Gastroesophageal sphincter (tissue), 4 donors: ENCODE measurements at places on chromosomes 1 and 21. TPM values are rescaled to one million over a fixed set of nuclear protein-coding genes. Genes with fewer than 3 reads are reported as not detected.

GRCh38 chr1:162285149-162285561 is 91.5 kb downstream of the SPATA46 start:
- H3K27me3 ChIP-seq = no peaks in the 10 kb centered on the region
- no peak overlapping the region for H3K4me3 ChIP-seq
- H3K4me1 ChIP-seq = no peaks in the 10 kb centered on the region
- H3K36me3 ChIP-seq = no peaks in the 10 kb centered on the region

DNA sequence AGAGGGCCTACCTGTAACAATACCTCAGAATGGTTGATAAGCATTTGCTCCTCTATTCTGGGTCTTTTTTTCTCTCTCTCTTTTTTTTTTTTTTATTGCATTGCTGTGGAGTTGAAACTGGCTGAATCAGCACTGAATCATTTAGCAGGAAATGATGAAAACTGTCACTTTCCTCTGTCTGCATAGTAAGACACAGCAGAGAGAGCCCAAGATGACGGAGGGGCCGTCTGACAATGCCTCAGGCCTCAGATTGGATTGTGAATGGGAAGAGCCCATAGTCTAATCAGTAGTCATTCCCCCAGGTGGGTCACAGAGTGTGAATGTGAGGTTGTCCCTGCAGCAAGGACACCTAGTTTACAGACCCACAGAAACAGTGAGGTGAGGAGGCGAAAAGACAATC is 193.2 kb upstream of the PLXNA2 start:
- H3K27me3 ChIP-seq = peaks cover 25% of the 10 kb centered on the region
- H3K4me1 ChIP-seq = no peaks in the 10 kb centered on the region
- H3K4me3 ChIP-seq = no peak overlapping the region
- ATAC-seq = no peak
- no peaks in the 10 kb centered on the region for H3K36me3 ChIP-seq
- no peak overlapping the region for H3K27ac ChIP-seq

- H3K27ac ChIP-seq = no peak overlapping the region
- ATAC-seq = no peak
- H3K27me3 ChIP-seq = no peaks in the 10 kb centered on the region
- no peaks in the 10 kb centered on the region for H3K4me1 ChIP-seq
- H3K36me3 ChIP-seq = peaks cover 57% of the 10 kb centered on the region
Measured at GRCh38 chr1:44322367-44322766, 32.7 kb downstream of the ERI3 start.

- no peaks in the 10 kb centered on the region for H3K36me3 ChIP-seq
- no peak overlapping the region for H3K27ac ChIP-seq
- no peak for ATAC-seq
- H3K27me3 ChIP-seq = peaks cover 6% of the 10 kb centered on the region
- no peak overlapping the region for H3K4me3 ChIP-seq
Measured at GRCh38 chr1:24118410-24119242, 6.7 kb upstream of the MYOM3 start.

Gene S100A9
- 65.3 TPM for total RNA-seq

DNA sequence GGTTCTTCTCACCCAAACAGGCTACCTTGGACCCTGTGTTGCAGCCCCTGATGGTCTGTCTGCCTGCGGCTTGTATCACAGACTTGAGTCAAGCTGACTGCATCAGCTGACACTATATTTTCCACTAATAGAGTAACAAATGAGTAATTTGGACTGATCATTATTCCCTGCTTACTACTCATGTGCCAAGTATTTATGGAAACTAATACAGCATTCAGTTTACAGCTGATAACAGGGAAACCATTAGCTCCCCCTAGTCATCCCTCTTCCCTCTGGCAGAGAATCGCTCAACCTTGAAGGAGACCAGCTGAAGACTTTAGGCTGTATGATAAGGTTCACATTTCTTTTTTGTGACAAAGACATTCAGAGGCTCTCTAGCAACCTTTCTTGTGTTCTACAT is 116.6 kb upstream of the SYT6 start:
- H3K27me3 ChIP-seq = no peaks in the 10 kb centered on the region
- H3K4me1 ChIP-seq = no peaks in the 10 kb centered on the region
- no peak overlapping the region for H3K27ac ChIP-seq
- no peak overlapping the region for H3K4me3 ChIP-seq
- H3K36me3 ChIP-seq = no peaks in the 10 kb centered on the region

DNA sequence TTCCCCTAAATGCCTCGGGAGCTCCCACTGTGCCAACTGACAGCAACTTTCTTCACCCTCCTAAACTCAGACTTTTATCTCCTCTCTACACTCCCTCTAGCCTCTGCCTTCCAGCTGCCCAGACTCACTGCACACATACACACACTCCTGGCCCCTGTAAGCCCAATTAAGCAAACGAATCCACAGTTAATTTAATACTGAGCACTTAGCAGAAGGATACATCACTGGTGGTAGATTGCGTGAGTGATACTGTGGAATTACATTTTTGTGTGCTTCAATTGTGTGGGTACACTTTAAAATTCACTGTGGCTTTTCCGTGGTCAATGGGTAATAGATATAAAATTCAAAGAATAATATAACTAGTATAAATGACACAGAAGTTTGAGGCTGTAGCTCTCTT is 33.6 kb upstream of the GJB5 start:
- ATAC-seq = no peak
- no peaks in the 10 kb centered on the region for H3K36me3 ChIP-seq
- no peaks in the 10 kb centered on the region for H3K4me1 ChIP-seq
- H3K4me3 ChIP-seq = no peak overlapping the region
- H3K27me3 ChIP-seq = peaks cover 65% of the 10 kb centered on the region

- no peak overlapping the region for H3K27ac ChIP-seq
- no peaks in the 10 kb centered on the region for H3K27me3 ChIP-seq
- H3K4me1 ChIP-seq = peaks cover 6% of the 10 kb centered on the region
- no peak for ATAC-seq
Measured at GRCh38 chr1:85992791-85993190, 163.8 kb downstream of the COL24A1 start.

- H3K4me1 ChIP-seq = no peaks in the 10 kb centered on the region
- no peaks in the 10 kb centered on the region for H3K36me3 ChIP-seq
- H3K4me3 ChIP-seq = no peak overlapping the region
- H3K27me3 ChIP-seq = no peaks in the 10 kb centered on the region
- no peak for ATAC-seq
- no peak overlapping the region for H3K27ac ChIP-seq
Measured at GRCh38 chr1:232248276-232248820, 381.6 kb downstream of the SIPA1L2 start.

DNA sequence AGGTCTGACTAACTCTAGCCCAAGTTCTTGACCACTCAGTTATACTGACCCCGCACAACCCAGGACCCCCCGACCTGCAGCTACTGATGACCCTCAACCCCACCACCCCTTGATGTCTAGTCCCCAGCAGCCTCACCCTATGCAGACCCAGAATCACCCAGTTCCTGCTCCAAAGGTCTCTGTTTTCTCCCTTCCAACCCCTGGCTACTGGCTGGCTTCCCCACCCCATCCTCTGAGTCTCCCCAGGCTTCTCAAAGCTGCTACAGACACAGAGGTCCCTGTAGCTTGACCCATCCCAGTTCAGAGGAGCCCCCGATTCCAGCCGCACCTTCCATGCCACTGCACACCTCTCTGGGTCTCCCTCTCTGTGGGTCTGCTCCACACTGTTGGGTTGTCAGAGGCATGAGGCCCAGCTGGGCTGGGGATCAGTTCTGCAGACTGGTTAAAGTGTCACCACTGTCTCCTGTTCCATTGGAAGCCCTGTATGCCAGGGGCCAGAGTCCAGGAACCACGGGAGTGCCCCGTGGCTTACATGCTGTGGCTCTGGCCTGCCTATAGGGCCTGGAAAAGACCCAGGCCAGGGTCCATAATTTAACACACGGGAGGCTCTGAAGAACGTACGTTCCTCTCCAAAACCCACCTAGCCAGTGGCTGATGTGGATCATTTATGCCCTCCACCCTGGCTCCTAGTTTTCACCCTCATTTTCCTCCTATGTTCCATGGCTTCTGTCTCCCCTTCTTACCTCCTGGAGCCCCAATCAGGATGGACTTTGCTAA is 497 bp downstream of the PKLR start:
- peaks cover 2% of the 10 kb centered on the region for H3K4me1 ChIP-seq
- no peak overlapping the region for H3K4me3 ChIP-seq
- H3K36me3 ChIP-seq = no peaks in the 10 kb centered on the region

Gene CFAP141
- not detected for total RNA-seq

GRCh38 chr1:54489627-54490250 is 58.3 kb upstream of the ACOT11 start:
- H3K4me3 ChIP-seq = no peak overlapping the region
- peak overlapping the region; percentile 96 for H3K27ac ChIP-seq
- H3K27me3 ChIP-seq = no peaks in the 10 kb centered on the region
- no peaks in the 10 kb centered on the region for H3K36me3 ChIP-seq
- ATAC-seq = no peak
- H3K4me1 ChIP-seq = no peaks in the 10 kb centered on the region

DNA sequence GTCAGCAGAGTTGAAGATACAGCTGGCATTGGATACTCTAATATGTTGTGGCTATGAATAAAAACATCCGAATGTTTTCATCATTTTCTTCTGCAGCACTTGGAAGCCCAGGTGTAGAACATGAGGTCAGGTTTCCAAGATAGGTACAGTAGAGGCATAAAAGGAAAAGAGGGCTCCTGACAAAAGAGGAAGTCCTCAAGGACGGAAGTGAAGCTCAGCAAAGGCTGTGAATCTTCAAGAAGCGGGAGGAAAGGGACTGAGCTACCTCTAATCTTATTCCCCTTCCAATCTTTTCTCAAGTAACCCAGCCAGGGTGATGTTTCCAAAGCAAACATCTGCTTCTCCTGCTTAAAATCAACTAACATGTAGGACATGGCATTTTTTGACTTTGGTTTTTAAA is 4.4 kb upstream of the PIK3C2B start:
- no peaks in the 10 kb centered on the region for H3K27me3 ChIP-seq
- no peak overlapping the region for H3K27ac ChIP-seq
- no peak for ATAC-seq
- no peaks in the 10 kb centered on the region for H3K36me3 ChIP-seq

DNA sequence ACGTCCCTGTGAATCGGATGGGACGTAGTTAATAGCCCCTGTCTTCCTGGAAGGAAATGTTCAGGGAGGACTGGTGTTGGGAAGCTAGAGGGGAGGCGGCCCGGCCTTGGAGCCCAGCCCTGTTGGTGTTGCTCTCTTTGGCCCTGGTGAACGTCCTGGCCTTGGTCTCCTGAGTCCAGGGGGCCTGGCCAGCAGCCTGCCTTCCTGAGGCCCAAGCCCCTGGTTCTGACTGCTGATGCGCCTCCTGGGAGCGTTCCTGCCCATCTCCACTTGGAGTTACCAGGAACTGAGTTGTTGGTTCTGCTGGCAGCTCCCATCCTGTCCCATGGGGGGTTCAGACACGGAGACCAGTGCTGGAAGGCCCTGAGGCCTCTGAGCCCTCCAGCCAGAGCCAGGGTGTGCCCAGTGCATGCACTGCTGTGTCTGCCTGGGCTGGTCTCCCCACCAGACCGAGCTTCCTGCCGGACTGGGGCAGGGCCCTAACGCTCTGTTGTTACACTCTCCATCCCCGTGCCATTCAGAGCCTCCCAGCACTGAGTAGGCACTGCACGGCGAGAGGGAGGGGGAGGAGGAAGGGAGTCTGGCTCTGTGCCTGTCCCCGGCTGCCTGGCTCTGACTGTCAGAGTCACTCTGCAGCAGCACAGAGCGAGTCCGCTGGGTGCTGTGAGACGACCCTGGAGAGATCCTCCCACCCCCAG is 382.5 kb upstream of the VAMP3 start:
- no peaks in the 10 kb centered on the region for H3K36me3 ChIP-seq
- ATAC-seq = peak; percentile 67
- H3K4me3 ChIP-seq = no peak overlapping the region
- peaks cover 37% of the 10 kb centered on the region for H3K4me1 ChIP-seq
- no peaks in the 10 kb centered on the region for H3K27me3 ChIP-seq

- H3K36me3 ChIP-seq = peaks cover 34% of the 10 kb centered on the region
- H3K4me1 ChIP-seq = peaks cover 6% of the 10 kb centered on the region
- H3K27me3 ChIP-seq = no peaks in the 10 kb centered on the region
- ATAC-seq = no peak
- H3K27ac ChIP-seq = no peak overlapping the region
Measured at GRCh38 chr1:151897991-151898431, 11.3 kb downstream of the THEM4 start.

GRCh38 chr1:7172804-7173203 is 387.6 kb downstream of the CAMTA1 start:
- no peaks in the 10 kb centered on the region for H3K4me1 ChIP-seq
- no peak overlapping the region for H3K27ac ChIP-seq
- peaks cover 64% of the 10 kb centered on the region for H3K27me3 ChIP-seq

Gene CD52
- total RNA-seq = not detected
